ENCODE measurements at places on chromosomes 2 and 18.
A peak's percentile ranks its signal among the peaks of the same experiment; 100 is the strongest.

- no peak for DNase-seq
Measured at GRCh38 chr2:65503746-65504145, 71.3 kb upstream of the SPRED2 start.

GRCh38 chr2:128454980-128455720 is 136.5 kb upstream of the HS6ST1 start:
- DNase-seq = no peak

- DNase-seq = no peak
Measured at GRCh38 chr2:103552775-103553174, 790.9 kb downstream of the TMEM182 start.

DNA sequence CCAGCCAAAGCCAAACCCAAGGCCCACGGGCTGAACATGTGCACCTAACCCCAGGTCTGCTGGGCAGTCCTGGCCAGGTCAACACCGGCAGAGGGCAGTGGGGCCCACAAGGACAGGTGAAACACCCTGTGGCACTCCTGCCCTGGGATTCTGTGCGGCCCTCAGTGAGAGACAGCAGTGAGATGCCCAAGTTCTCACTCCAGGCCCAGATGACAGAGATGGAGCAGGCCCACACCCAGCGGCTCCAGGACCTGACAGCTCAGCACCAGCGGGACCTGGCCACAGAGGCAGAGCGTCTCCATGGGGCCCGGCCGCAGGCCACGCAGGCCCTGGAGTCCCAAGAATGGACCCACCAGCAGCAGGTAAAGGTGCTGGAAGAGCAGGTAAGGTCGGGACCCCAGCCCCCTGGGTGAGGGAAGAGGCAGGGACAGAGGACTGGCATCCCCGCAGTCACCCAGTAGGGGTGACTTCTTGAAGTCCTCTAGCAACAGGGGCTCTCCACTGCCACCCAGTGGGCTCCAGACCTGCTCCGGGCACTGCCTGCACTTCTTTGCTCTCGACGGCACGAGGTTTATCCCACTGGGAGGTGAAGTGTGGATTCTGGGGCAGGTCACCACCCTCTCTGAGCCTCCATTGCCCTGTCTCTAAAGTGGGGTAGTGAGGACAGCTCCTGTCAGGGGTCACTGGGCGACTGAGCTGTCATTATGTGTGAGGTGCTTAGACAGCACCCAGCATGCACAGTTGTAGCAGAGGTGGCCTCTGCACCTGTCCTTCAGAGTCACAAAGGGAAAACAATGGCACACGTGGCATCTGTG is 8.8 kb upstream of the SNED1 start:
- DNase-seq = peak; percentile 74

DNA sequence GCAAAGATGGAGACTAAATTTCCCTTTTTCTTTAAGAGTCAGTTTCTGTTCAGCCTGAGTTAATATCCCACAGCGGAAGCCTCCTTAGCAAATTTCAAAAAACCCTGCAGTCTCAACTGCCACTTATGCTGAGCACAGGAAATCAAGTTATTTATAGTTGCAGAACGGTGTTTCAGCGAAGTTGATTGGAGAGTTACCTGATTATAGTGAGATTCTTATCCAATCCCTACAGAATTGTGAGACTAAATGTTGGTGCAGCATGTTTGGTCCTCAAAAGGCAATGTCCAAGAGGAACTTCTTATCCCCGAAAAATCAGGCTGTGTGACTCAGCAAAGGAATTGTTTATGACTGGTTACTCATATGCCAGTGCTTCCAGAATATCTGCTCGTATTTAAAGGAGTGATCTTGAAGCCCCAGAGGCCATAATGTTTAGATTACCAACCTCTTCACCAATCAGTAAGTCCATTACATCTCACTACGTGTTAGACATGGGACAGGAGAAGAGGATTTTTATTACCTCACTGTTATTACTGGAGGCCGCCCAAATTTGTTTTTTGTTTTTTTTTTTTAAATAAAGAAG is 67.9 kb downstream of the LRRFIP1 start:
- peak; percentile 93 for DNase-seq

- DNase-seq = no peak
Measured at GRCh38 chr18:35215026-35215425, 25.8 kb upstream of the ZNF397 start.

- peak; percentile 91 for DNase-seq
Measured at GRCh38 chr2:191691016-191691735, 13.2 kb downstream of the NABP1 start.

- no peak for DNase-seq
Measured at GRCh38 chr18:63924551-63924950, 16.8 kb downstream of the SERPINB10 start.

DNA sequence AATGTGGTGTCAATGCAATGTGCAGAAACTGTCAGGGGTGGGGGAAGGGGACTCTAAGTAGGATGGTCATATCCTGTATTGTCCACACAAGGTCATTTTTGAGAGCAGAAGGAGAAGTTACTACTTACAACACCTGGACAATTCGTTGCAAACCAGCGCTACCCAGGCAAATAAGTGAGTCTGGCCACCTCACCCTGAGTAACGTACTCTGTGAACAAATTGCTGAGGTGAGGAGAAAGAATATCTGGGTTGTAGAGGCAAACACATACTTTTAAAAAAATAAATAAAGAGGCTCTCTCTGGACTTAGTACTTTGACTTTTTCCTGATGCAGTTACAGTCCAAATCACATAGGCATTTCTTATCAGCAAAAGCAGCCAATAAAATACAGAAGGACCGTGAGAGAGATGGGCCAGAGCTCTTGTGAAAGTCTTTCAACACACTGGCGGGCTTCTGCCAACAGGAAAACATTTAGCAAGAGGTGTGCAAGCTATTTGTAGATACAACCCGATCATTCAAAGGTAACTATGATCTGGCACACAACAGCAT is 268.2 kb upstream of the ID2 start:
- DNase-seq = no peak

- DNase-seq = no peak
Measured at GRCh38 chr2:188787658-188788240, 186.4 kb upstream of the COL3A1 start.

DNA sequence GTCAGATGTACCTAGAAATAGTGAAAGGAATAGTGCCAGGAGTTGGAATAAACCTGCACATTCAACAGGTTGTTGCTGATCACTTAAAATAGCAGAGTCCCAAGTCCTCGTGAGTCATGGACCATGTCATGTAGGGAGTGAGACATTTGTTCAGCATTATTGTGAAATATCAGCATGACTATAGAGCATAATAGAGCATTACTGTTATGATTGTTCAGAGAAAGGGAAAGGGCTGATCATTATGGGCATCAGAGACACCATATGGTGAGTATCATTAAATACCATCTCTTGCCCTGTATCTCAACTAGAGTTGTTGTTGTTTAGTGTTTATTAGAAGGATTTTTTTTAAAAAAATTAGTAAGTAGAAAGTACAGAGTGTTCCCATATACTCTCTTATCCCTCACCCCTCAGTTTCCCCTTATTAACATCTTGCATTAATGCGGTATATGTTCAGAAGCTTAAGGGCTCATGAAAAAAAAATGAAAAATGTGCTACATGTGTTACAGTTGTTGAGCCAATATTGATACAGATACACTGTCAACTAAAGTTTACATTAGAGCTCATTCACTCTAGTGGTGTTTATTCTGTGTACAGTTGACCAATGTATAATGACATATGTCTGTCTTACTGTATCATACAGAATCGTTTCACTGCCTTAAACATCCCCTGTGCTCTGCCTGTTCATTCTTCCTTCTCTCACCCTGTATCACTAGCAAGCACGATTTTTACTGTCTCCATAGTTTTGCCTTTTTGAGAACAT is 5.7 kb downstream of the ELAC1 start:
- no peak for DNase-seq

DNA sequence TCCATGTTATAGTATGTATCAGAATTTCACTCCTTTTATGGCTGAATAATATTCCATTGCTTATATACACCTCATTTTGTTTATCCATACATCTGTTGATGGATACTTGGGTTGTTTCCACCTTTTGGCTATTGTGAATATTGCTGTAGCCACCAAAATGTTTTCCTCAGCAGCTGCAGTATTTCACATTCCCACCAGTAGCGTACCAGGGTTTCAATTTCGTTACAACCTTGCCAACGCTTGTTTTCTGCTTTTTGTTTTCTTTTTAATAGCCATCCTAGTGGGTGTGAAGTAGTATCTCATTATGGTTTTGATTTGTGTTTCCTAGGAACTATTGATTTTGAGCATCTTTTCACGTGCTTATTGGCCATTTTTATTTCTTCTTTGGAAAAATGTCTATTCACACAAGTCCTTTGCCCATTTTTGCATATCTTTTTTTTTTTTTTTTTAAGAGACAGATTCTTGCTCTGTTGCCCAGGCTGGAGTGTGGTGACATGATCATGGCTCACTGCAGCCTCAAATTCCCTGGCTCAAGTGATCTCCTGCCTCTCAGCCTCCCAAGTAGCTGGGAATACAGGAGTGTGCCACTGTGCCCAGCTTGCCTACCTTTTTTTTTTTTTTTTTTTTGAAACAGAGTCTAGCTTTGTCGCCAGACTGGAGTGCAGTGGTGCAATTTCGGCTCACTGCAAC is 14.2 kb downstream of the UBXN2A start:
- no peak for DNase-seq

- no peak for DNase-seq
Measured at GRCh38 chr2:39524756-39525635, 87.9 kb upstream of the MAP4K3 start.

DNA sequence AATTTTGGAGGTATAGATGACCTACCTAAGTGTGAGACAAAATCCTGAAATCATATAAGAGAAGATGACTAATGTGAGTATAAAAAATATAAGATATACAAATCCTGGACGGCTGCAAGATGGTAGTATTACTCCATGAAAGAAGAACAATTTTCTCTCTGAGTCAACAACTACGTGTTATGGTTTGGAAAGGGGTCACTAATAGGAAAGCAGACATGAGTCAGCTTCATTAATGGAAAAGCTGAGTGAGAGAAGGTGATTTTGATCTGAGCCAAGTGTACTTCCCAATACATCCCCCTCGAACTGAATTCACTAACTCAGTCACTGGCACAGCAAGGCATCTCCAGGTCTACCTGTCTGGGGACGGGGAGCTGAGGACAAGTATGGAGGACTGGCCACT is 20.1 kb upstream of the SELENOI start:
- peak; percentile 49 for DNase-seq

- peak; percentile 85 for DNase-seq
Measured at GRCh38 chr2:88590998-88591613, 36.2 kb downstream of the EIF2AK3 start.

- DNase-seq = no peak
Measured at GRCh38 chr2:219252084-219252483, 959 bp upstream of the TUBA4B start.

DNA sequence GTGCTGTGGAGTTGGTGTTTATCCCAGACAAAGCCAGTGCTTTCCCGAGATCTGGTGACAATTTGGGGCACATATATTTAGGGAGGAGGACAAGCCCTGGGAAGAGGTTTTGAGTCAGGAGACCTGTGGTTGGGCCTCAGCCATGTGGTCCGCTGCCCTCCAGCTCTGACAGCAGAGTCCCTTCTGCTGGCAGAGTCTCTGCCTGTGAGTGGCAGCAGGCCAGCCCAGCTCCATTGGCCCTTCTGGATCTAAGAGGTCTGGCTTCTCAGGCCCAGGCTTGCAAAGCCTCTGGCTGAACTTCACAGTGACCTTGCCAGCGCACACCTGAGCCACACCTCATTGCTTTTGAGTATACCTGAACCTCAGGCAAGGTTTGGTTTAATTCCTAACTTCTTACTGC is 115.3 kb downstream of the BCL2L11 start:
- DNase-seq = no peak

- no peak for DNase-seq
Measured at GRCh38 chr2:234249034-234249735, 198.7 kb downstream of the SPP2 start.

GRCh38 chr2:157238296-157238695 is 19.2 kb upstream of the GALNT5 start:
- DNase-seq = no peak

GRCh38 chr2:174771136-174771535 is 6.9 kb upstream of the CHRNA1 start:
- DNase-seq = no peak

- DNase-seq = no peak
Measured at GRCh38 chr2:16677875-16678274, 12.2 kb upstream of the CYRIA start.

- DNase-seq = no peak
Measured at GRCh38 chr18:44789710-44790109, 109.0 kb downstream of the SETBP1 start.

- DNase-seq = no peak
Measured at GRCh38 chr2:79788952-79789651, 276.3 kb downstream of the CTNNA2 start.

DNA sequence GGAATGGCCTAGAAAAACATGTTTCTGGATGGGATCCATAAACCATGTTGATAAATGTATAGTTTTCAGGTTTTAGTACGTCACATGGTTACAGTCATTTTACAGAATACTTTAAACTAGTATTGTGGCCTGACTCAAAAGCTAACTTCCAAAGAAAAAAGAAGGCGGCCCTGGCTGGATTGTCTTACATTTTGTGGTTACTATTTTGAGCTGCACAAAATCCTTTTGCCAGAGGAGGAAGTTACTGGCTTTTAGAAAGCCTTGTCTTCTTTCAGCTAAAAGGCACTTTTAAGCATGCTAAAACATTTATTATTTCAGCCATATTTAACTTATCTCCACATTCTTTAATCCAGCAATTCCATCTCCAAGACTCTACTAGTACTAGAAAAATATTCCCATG is 227.9 kb downstream of the CDH2 start:
- no peak for DNase-seq

GRCh38 chr2:218898109-218898878 is 17.6 kb downstream of the WNT10A start:
- DNase-seq = peak; percentile 50

DNA sequence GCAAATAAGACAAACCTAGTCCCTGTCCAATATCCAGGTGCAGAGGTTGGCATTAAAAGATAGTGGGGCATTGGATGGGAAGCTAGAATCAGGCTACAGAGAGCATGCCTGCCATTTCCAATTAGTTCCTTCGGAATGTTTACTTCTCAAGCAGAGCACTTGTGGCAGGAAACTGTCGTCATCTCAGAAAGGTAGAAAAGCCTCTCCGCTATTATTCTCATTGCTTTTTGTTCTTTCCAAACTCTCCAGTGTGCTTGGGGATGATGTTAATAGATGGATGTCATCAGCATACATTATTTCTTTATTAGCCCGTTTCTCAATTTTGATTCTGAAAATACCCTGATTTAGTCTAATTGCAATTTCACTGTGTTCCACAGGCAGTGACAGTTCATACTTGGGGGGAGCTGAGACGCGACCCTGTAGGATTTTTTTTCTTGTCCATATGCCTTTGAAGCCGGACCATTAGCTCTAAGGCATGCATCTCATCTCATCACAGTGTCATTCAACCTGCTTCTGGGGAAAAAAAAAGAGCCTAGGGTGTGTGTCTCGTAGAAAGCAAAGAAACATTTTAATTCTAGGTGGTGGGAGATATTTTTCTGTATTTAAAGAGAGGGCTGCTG is 7.7 kb downstream of the ASB18 start:
- DNase-seq = no peak

GRCh38 chr2:202387608-202388342 is 11.6 kb downstream of the BMPR2 start:
- DNase-seq = no peak

- DNase-seq = peak; percentile 87
Measured at GRCh38 chr2:69559442-69560146, 83.9 kb downstream of the AAK1 start.
